ENCODE measurements at places on chromosomes 6 and 20.

DNA sequence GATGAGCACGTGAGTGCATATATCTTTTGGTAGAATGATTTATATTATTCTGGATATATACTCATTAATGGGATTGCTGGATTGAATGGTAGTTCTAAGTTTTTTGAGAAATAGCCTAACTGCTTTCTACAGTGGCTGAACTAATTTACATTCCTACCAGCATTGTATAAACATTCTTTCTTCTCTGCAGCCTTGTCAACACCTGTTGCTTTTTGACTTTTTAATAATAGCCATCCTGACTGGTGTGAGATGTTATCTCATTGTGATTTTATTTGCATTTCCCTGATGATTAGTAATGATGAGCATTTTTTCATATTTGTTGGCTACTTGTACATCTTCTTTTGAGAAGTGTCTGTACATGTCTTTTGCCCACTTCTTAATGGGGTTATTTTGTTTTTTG, 116.3 kb downstream of the ADTRP start:
- no peak for DNase-seq

DNA sequence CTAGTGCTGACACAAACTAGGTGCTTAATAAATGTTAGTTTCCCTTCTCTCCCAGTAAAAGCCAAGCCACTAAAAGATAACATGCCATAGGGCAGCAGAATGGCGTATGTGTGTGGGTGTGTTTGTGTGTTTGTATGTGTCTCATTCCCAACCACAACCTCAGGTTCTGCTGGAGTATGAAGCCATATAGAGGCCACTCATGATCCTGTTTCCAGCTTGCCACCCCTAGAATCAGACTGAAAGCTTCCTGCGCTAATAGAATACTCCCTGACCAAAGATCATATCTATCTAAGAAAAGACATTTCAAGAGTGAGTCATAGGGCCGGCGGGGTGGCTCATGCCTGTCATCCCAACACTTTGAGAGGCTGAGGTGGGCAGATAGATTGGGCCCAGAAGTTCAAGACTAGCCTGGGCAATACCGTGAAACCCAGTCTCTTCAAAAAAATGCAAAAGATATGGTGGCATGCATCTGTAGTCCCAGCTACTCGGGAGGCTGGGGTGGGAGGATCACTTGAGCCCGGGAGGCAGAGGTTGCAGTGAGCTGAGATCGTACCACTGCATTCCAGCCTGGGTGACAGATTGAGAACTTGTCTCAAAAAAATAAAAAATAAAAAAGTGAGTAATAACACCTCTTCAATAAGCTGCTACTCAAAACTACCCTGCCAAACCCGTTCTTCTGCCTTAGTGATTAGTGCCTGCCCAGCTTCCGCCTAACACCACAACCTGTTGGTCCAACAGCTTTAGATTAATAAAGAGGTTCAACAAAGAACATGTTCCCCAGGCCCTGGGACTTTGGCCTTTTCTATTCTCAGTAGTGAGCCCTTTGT, 11.8 kb upstream of the SNRPC start:
- peak; percentile 2 for DNase-seq

DNA sequence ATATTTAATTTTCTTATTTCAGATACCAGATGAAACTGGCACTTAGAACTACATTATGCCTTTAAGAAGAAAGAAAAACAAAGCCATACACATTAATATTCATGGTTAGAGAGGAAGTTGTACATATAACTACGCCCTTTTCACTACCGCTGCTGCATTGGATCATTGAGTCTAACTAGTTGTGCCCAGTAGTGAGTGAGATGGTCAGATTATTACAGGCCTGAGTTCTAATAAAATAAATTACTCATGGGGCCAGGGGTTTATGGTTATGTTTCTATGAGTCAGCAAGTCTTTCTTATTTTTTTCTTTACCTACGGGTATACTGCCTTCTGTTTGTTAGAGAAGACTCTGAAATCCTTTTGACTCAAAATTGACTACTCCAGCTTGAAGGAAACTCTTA, 11.5 kb downstream of the RIOK1 start:
- DNase-seq = no peak

DNA sequence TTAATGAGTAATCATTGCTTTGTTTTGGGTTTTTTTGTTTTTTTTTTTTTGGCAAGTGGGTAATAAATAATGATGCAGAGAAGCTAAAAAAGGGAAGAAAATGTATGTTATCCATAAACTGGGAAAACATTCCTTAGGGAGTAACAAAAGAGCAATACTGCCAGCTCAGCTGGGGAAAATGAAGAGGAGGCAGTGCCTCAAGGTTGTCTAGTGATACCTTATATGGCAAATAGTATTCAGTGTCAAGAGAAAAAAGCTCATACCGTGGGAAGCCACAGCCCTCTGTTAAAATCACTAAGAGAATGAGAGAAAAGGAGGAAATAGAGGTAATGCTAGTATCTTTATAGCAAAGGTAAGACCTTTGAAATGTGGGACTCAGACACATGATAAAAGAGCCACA, 47.1 kb upstream of the SMLR1 start:
- DNase-seq = no peak

GRCh38 chr6:31869343-31869742, 6.7 kb upstream of the NEU1 start:
- no peak for DNase-seq

GRCh38 chr20:53692465-53693067, 98.9 kb upstream of the ZNF217 start:
- DNase-seq = no peak

- no peak for DNase-seq
These were observed 78.4 kb upstream of the IYD start for GRCh38 chr6:150290429-150290828.

GRCh38 chr6:124487623-124488431, 474.4 kb upstream of the RNF217 start:
- DNase-seq = no peak

- no peak for DNase-seq
These were observed 147.9 kb upstream of the PDE7B start for GRCh38 chr6:135703621-135704020.

DNA sequence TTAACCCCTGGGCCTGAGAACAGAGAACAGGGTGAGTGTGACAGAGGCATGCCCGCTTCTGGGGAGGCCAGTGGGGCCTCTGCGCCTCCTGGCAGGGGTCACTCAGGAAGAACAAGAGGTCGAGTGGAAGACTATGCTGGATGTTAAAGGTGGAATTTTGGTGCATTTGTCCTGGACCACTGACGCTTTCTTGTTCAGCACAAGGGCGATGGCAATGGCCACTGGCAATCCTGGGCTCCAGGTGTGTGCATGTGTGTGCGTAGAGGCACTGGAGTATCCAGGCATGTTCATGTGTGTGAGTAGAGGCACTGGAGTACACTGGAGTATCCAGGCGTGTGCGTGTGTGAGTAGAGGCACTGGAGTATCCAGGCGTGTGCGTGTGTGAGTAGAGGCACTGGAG, 23.5 kb upstream of the NPBWR2 start:
- DNase-seq = no peak

- DNase-seq = no peak
These were observed 418.0 kb upstream of the IMPG1 start for GRCh38 chr6:76490456-76490855.

GRCh38 chr6:116352515-116353471, 18.0 kb upstream of the DSE start:
- no peak for DNase-seq

DNA sequence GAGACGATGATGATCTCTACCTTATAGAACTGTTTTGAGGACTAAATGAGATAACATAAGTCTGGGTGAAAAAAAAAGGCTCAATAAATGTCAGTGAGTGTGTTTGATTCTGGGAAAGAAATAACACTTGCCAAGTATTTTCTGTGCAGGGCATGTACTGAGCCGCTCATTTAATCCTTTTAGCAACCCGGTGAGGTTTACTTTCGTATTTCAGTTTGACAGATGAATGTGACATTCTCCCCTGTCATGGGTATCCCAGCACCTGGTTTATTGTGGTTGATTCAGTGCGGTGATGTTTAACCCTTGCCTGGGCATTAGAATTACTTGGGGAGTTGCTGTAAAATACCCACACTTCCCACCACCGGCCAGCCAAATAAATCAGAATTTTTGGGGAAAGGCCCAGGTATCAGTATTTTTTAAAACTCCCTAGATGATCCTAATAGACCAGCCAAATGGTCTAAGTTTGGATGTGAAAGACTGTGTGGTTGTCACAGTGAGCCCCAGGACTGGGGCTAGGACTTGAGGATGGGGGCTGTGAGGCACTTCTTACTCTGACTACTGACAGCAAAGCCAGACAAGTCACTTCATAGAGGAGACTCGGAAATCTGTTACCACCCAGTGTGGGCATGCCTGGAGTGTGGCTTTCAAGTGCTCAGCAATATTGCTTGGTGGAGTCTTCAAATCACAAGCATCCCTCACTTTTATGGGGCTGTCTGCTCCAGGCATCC, 100.2 kb upstream of the KCNG1 start:
- peak; percentile 10 for DNase-seq

DNA sequence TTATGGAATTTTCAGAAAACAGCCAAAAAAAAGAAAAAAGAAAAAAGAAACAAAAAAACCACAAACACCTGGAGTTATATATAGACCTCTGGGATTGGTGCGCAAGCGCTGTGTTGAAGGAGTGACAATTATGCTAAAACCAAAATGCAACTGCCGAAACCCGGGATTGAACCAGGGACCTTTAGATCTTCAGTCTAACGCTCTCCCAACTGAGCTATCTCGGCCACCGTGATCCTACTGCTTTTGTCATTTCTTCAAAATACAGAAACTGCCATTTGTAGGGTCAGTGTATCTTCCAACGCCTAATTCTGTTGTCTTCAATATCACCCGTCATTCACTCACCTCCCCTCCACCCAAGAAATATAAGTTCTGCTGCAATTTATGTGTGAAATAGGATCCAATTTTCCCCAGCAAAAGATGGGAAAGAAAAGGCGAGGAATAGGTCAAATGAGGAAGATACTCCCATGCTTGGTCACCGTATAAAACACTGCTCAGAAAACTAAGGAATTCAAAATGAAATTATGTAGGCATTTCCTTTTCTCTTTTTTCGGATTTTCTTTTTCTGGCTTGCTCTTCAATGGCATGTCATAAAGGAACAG, 116.0 kb downstream of the TRIM27 start:
- peak; percentile 67 for DNase-seq

GRCh38 chr6:125781314-125781868, 9.4 kb upstream of the NCOA7 start:
- DNase-seq = peak; percentile 59

DNA sequence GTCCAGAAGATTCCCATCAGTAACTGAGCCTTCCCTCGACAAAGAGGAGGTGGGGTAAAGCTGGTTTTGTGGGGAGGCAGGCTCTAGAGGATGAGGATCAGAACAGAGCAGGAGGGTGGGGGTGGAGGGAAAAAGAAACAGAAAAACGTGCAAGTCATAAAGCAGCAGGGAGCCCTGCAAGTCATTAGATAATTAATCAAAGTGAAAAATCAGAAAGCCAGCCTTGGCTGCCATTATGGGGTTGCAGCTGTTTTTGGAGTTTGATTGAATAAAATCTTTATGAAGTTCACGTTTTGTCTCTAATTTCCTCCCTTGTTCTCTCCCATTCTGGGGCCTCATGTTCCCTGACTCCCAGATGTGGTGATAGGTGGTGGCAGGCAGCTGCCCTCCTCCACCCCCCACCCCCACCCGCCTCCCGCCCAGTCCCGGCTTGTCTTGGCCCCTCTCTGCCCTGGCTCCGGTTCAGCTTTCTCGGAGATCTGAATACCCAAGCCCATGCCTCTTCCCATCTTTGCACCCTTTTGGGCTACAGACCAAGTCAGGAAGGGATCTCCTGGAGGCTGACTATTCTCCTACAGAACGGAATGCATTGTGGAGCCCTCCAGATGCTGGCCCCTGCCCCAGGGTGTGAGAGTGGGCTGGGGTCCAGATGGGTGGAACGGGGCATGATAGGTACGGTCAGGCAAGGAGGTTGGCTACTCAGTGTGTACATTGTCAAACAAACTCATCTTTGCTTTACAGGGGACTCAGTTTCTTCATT, 141.8 kb downstream of the CDC5L start:
- DNase-seq = no peak

DNA sequence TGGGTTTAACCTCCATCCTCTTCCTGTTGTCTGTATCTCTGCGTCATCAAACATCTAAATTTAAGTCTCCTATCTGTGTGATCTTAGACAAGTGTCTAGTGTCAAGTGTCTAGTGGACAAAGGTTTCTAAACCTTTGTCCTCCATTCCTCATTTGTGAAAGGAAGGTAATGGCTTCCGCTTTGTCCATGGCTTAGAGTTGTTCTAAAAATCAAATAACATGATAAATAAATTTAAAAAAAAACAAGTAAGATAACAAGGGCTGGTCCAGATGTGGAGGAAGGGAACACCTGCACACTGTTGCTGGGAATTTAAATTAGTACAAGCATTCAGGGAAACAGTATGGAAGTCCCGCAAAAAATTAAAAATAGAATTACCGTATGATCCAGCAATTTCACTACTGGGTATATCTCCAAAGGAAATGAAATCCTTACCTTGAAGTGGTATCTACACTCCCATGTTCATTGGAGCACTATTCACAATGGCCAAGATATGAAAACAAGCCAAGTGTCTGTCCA, 17.6 kb upstream of the SERPINB1 start:
- no peak for DNase-seq

- no peak for DNase-seq
These were observed 298.5 kb upstream of the TBX18 start for GRCh38 chr6:85062884-85063283.

DNA sequence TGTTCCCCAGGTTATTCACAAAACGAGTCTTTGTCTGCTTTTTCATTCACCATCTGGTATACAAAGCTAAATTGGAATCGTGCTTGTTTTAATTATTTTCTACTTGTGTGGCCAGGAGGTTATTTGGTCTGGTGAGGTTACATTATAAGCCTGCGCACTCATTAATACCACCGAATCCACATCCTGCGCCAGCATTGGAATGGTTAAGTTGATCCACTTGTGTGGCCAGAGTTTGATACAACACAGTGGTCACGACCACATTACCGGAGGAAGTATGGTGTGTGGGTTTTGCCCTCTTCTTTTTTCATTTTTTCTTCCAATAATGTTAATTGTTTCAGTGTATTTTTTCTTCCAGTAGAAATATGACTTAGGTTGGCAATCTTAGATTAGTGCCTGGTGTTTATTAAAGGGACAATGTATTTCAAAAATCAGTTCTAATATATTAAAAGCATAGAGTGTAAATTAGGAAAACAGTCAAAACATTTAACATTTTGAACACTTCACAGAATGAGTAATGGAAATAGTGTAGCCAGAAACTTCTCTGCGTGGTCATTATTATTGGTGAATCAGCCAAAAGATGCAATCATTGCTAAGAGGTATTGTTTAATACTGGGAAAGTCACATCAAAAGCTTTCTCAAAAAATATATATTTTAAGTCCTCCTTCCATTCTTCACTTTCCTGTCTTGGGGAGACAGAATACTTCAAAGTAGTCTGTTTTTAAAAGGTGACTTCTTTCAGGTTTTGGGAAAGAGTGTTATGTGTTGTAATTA, 84.5 kb downstream of the JARID2 start:
- DNase-seq = no peak

All from NCI-H774 (cell line).